ENCODE measurements at places on chromosomes 12 and 14.

- no peak for DNase-seq
Observed at GRCh38 chr12:123886931-123887582, 85.6 kb downstream of the CCDC92 start.

GRCh38 chr14:43795600-43796228, 711.4 kb downstream of the FSCB start:
- DNase-seq: no peak

GRCh38 chr14:89965839-89966238, 10.1 kb downstream of the TDP1 start:
- no peak for DNase-seq

GRCh38 chr12:29565727-29566126, 68.2 kb upstream of the OVCH1 start:
- DNase-seq: no peak

DNA sequence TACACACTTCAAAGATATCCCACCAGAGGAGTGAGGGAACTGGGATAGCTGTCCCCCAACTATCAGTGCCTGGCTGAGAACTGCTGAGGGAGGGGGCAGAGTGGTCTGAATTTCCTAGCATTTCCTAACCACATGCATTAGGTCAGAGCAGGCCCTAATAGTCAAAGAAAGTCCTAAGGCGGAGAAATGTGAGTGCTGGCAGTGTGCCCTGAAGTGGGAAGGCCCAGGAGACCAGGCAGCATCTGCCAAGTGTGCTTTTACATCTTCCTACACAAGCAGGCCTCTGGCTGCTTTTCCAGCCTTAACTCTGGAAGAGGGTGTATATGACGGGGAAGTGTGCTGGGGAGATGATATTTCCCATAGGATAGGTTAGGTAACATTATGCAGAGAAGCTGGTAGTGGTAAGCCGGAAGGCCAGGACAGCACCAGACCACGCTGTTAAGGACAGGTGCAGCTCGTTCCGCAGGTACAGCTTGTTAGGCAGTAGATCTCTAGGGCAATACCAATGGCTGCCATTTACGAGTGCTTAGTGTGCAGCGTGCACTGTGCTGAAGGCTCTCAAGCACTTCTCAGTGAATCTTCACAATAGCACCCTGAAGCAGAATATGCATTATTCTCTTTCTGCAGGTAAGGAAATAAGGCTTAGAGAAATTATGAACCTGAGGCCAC, 9.1 kb upstream of the CCDC198 start:
- no peak for DNase-seq

GRCh38 chr12:90940872-90941499, 14.0 kb downstream of the CCER1 start:
- no peak for DNase-seq

- DNase-seq: no peak
Observed at GRCh38 chr12:104792570-104792969, 165.5 kb downstream of the SLC41A2 start.

DNA sequence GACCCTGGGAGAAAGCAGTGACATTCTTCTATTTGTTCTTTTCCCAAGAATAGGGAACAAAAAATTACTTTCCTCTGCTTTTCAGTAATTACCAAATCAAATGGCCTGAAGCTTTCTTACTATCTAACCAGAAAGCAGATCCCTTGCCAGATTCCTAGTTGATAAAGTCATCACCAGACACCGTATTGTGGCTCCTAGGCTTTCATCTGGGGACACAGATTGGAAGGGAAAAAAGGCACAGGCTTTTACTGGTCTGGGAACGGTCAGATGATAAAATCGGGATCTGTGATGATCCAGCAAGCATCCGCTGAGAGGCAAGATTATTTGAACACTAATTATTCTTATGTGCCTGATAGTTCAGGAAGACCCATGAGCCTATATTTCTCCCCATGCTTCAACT, 79.1 kb upstream of the BCL2L14 start:
- DNase-seq: no peak

DNA sequence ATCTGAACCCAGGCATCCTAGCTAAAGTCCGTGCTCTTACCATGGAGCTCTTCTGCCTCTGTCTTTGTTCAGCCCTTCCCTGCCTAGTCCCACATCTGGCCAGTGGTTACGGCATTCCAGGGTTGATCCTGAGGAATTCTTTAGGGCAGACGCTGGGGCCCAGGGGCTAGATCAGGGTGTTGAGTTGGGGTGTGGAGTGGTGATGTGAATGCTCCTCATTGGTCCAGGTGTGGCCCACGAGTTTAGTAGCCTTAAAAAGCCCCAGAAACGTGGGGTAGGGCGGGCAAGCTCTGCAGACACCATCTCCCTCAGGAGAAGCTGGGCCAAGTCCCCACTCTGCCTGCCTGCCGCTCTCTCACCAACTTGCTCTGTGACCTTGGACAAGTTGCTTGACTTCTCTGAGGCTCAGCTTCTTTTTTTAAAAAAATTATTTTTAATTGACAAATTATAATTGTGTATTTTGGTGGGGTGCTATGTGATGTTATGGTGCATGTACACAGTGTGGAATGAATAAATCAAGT, 9.0 kb upstream of the SERPINA6 start:
- no peak for DNase-seq

DNA sequence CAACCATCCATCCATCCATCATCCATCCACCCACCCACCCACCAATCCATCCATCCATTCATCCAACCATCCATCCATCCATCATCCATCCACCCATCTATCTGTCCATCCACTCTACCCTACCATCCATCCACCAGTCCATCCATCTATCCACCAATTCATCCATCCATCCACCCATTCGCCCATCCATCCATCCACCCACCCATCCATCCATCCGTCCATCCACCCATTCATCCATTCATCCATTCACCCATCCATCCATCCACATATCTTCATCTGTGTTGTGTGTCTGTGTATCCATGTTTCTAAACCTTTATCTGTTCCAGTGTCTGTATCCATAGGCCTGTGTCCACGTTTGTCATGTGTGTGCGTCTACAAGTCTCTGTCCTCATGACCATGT, 9.9 kb downstream of the HNF1A start:
- no peak for DNase-seq

DNA sequence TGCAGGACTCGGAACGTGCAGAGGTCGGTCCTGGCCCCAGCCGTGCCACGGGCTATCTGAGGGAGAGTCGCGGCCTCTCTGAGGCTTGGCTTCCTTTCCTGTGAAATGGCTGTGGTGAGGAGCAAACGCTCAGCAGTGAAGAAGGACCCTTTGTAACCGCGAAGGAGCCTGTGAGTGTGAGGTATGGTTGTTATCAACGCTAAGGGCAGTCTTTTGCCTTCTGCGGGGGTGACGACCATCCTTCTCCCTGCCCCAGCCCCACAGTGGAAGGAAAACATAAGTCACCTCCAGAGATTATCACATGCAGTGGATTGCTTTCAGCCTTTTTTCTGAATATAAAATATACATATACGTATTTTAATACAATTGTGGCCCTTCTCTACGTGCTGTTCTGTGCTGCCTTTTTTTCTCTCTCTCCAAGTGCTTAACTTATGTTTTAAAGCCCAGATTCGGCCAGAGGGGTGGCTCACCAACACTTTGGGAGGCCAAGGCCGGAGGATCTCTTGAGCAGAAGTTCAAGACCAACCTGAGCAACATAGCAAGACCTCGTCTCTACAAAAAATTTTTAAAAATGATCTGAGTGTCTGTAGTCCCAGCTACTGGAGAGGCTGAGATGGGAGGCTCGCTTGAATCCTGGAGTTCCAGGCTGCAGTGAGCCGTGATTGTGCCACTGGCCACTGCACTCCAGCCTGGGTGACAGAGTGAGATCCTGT, 17.4 kb downstream of the TAMALIN start:
- DNase-seq: no peak

GRCh38 chr14:81341370-81341769, 58.8 kb downstream of the STON2 start:
- DNase-seq: no peak

DNA sequence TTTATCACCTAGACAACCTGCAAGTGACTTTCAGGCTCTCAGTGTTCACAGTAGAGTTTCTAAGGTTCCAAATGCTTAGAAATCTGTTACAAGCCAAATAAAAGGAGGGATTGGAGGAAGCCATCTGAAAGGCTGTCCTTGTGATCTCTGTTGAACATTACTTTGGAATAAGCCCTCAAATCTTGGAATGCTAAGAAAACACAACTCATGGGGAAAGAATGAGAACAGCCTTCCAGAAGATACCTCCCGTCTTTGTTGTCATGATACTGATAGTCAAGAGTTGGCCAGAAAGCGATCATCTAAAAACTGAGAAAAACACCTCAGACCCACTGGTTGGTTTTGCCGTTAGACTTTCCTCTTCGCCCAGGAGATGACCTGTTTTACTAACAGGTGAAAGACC, 44.4 kb upstream of the KCNK13 start:
- no peak for DNase-seq

GRCh38 chr14:96802963-96803362, 5.8 kb downstream of the VRK1 start:
- no peak for DNase-seq

- no peak for DNase-seq
Observed at GRCh38 chr12:72390146-72390545, 118.0 kb downstream of the TRHDE start.

GRCh38 chr14:73289308-73289707, 52.0 kb downstream of the PAPLN start:
- no peak for DNase-seq

DNA sequence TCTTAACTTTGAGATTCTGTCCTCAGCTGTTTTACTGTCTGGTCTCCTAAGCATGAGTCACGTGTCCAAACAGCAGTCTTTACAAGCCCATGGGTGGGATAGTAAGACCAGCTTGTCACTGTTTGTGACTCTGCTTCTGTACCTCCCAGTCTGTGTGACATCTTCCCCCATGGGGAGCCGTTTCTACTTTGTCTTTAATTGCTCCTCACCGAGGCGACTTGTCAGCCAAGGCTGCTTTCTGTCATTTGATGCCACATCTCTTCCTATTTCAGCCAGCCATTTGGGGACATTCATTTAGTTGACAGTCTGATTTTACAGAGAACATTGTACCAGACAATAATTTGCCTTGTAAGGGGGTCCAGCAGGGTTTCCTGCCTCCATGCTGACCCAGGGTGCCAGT, 534.8 kb downstream of the NRXN3 start:
- DNase-seq: no peak

- DNase-seq: no peak
Observed at GRCh38 chr14:82414853-82415539, 881.3 kb upstream of the SEL1L start.

GRCh38 chr12:132049442-132049841, 94.7 kb downstream of the DDX51 start:
- DNase-seq: no peak

DNA sequence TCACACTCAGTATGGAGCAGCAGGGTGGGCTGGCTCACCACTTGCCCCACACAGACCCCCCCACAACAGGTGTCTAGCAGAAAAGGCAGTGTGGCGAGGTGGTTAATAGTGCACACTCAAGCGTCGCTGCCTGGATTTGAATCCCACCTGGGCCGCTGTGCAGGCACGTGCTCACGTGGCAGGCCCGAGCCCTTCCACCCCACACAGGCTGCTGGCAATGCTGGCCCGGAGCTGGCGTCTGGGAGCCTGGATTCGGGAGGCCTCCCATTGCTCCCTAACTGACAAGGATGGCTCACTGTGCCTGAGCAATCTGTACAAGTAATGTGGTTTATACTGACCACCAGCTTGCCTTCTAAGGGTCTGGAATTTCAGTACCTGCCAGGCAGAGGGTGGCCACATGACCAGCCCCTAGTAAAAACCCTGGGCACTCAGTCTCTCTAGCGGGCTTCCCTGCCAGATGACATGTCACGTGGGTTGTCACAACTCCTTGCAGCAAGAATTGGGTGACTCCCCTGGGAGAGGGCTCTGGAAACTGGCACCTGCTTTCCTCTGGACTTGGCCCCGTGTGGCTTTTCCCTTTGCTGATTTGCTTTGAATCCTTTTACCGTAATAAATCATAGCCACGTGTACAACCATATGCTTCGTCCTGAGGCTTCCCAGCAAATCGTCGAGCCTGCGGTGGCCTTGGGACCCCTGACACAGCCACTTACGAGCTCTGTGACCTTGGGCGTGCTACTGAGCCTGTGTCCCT, 72.8 kb downstream of the SCARB1 start:
- no peak for DNase-seq

- no peak for DNase-seq
Observed at GRCh38 chr14:22531451-22532344, 57.3 kb downstream of the DAD1 start.

All from activated naive CD4-positive, alpha-beta T cell (primary cell).